ENCODE measurements at places on chromosomes 5 and 9.
A peak's percentile ranks its signal among the peaks of the same experiment; 100 is the strongest.

- no peak for DNase-seq
Observed at GRCh38 chr5:138385660-138386059, 33.2 kb downstream of the KDM3B start.

DNA sequence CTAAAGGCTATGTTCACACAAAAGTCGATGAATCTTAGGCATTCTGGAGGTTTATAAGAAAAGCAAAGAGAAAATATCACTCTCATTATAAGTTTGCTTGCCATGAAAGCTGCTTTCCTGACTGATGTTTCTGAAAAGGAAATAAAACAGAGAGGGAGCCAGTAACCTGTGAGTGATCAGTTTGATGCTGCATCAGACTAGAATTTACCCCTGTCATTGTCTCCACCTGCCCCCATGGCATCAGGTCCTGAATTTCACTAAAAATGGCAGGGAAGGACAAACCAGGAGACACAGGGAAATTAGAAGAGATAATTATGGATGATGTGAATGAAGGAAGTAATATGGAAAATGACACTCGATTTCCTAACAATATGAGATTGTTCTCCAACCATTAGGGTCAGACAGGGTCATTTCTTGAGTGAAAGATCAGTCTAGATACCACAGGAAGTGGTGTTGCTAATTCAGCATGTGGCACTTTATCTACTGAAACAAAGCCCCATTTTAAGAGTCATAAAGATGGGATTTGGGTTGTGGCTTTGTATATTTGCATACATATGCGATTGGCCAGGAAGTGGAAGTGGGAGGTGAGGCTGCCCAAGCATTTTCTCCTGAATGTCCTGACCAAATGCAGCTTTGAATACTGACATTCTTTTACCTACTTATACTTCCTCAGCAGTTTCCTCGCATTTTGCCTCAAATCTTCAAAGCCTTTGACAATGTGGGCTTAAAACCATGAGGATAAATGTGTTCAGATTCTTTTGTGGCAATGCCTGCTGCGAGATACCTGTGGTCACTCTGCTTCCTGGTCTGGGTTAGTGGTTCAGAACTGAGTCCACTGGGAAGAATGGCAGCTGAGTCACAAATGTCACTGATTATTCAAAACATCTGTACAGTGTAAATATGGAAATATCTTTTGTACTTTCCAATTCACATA lies 29.7 kb downstream of the MEGF10 start:
- DNase-seq, result peak; percentile 16

- no peak for DNase-seq
Observed at GRCh38 chr5:180908998-180909731, 10.2 kb downstream of the BTNL8 start.

GRCh38 chr9:120532475-120532874 lies 47.5 kb downstream of the CDK5RAP2 start:
- no peak for DNase-seq

DNA sequence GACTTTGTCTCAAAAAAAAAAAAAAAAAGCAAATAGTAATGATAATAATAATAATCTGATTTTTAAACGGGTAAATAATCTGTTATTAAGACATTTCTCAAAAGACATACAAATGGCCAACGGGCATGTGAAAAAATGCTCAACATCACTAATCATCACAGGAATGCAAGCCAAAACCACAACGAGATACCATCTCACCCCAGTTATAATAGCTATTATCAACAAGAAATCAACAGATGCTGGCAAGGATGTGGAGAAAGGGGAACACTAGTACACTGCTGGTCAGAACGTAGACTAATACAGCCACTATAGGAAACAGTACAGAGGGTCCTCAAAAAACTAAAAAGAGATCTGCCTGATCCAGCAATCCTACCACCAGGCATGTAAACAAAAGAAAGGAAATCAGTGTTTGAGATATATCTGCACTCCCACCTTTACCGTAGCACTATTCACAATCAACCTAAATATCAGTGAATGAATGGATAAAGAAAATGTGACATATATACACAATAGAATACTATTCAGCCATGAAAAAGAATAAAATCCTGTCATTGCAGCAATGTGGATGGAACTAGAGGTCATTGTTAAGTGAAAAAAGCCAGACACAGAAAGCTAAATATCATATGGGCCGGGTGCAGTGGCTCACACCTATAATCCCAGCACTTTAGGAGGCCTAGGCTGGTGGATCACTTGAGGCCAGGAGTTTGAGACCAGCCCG lies 24.9 kb downstream of the VAV2 start:
- no peak for DNase-seq

GRCh38 chr9:82436475-82436874 lies 447.9 kb downstream of the SPATA31D1 start:
- DNase-seq, result no peak

DNA sequence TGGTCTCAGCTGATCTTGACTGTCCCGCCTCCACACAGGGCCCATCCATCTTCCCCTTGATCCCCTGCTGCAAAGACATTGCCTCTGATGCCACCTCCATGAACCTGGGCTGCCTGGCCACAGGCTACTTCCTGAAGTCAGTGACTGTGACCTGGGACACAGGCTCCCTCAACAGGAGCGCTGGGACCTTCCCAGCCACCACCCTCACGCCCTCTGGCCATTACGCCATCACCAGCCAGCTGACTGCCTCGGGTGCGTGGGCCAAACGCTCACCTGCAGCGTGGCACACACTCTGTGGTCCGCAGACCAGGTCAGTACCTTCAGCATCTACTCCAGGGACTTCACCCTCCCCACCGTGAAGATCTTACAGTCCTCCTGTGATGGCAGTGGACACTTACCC lies 71.9 kb downstream of the INSL6 start:
- DNase-seq, result no peak

- DNase-seq, result no peak
Observed at GRCh38 chr5:6831678-6832671, 118.7 kb downstream of the TENT4A start.

DNA sequence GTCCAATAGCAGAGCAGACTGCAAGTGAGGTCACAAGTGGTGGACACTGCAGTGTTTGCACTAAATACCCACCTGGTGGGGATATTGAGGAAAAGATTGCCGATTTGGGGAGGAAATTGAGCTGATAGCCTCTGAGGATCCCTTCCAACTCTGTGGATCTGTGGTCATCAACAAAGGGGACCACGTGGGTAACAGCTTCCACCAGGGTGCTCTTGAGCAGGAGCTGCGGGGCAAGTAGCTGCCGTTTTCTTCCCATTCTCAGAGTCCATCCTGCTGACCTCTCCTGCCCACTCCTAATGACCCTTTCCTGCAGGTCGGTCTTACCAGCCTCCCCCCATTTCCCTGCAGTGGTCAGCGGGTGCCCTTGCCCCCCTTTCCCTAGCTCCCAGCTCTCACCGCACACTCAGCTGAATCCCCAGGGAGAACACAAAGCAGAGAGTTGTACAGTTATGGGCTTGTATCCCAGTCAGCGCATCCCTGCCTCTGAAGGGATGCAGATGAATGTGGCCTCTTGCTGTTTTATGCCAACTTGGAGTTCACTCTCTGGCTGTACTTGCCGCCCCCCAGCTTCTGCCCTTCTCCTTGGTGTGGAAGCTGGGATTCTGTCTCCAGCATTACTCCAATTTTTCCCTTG lies 18.0 kb downstream of the DAPK1 start:
- no peak for DNase-seq

DNA sequence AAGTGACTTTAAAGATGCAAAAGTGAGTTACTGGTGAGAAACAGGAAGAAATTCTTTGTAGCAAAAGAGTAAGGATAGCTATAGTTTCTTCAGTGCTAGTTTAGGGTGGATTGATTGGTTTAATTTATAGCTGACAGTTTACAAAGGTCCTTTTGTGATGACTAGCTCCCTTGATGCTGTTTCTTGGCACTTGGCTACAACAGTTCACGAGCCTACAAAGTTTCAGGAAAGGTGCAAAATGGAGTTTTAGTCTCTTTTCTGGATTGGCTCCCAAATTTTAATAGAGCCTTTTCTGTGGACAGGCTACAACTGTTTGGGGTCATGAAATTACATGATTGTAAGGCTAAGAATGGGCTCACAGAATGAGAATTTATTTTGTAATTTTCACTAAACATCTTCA lies 40.9 kb upstream of the BNIP1 start:
- no peak for DNase-seq

DNA sequence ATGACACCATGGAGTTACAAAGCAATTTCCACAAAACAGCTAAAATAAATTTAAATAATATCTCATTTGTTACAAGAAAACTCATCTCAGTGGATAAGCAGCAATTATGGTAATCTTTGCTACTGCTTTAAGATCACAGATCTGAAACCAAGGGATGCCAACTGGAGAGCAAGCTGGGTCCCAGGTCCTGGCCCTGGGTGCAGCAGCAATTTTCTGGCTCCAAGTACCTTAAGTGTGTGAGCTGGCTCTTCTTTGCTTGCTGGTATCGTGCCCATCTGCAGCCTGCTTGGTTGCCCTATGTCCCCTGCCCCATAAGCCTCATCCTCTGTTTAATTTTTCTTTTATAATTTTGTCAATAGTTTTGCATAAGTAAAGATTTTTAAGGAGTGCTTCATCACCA lies 41.5 kb upstream of the DIRAS2 start:
- no peak for DNase-seq

DNA sequence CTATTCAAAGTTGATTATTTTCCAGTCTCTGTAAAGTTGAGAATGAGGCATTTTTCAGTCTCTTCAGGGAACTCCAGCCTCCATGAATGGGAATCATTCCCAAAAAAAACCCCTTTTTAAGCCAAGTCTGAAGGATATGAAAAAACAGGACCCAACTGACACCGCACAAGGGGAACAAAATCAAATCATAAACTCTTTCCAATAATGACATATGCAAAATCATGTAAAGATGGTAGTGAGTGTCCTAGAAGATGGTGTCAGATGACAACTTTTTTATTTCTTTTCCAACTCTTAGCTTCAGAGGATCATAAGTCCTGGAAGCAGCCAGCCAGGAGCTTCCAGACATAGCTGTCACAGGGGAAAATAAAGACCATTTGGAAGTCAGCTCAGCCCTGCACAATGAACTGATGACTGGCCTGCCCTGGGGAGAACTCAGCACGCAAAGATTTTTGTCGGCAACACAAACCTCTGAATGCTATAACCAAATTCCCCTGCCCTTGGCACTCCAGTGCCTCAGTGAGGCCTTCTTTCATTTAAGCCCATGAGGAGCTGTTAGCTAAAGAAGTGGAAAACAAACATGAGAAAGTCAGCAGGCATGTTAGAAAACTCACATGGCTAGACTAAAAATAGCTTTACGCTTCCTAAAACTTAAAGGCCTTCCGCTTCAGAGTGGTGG lies 85.4 kb downstream of the SLC1A3 start:
- no peak for DNase-seq

GRCh38 chr5:170632266-170632984 lies 128.6 kb downstream of the KCNIP1 start:
- no peak for DNase-seq

GRCh38 chr5:78016863-78017529 lies 240.9 kb upstream of the TBCA start:
- no peak for DNase-seq

GRCh38 chr5:170366276-170366675 lies 22.9 kb downstream of the KCNMB1 start:
- no peak for DNase-seq

DNA sequence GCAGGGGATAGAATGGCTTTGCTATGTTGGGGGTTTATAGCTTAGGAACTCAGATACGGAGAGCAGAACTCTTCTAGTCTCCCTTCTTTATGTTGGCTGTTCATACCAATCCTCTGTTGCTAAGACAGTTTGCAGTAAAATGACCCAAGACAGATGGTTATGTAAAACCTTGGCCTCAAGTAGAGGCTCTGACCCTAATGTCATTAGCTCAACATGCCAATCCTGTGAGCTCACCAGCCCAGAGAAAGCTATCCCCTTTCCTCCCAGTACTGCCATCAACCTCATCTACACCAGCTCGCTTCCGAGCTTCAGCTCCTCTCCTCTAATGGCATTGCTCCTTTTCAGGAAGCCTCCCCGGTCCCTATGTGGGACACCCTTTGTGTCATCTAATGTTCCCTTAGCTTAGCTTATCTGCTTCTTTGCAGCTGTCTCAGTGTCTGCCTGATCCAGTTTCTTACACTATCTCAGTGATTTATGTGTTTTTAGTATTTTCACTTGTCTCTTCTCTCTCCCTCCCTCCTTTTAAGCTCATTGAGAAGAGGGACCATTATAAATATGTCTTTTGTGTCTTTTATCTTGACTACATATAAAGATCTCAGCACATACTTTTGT lies 281.3 kb upstream of the CLINT1 start:
- DNase-seq, result no peak

DNA sequence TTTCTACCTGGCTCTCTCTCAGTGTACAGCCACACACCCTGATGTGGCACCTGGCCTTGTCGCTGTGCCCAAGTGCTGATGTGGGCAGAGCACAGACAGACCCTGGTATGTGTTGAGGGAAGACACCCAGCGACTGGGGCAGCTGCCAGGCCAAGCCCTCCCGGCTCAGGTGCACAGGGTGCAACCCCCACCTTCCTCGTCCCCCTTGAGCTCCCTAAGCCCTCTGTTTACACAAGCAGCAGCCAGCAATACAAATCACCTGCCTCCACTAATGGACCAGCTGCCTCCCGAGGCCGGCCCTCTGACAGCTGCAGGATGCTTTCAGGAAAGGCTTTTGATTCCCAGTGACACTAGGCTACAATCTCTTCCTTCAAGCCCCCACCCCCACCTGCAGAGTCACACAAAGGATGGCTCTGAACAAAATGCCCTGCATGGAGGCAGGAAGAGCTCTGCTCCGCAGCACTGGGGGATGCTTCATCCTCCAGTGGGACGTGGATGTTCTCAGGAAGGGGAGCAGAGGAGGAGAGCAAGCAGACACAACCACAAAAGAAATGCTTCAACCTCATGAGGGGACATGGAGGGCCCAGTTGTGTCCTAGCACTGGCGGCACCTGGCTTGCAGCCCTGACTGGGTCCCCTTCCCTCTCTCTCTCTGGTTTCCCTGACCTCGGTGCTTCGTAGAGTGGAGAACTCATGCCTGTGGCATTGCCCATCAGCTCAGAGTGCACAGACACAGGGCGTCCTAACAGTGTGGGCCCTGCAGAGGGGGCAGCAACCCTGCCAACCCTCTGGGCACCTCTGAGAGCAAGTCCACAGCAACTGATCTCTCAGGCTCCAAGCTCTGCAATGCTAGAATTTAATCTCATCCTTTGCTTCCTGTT lies 140.8 kb downstream of the BARX1 start:
- DNase-seq, result no peak

DNA sequence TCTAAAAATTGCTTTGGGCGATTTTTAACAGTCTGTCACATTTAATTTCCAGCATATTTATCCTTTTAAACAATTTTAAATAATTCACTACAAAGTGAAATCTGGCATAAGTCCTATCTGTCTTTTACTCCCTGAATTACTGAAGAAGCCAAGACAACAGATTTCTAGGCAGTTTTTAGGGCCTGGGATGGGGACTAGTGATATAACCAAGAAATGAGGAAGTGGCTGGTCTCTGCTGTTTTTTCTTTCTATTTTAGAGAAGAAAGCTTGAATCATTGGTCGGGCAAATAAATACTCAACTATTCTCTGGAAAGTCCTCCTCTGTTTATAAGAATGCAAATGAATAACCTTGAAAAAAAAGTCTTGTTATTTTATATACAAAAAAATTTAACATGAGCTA lies 79.7 kb upstream of the SSBP2 start:
- DNase-seq, result no peak

All from immature natural killer cell (primary cell).